ENCODE measurements at places on chromosomes 2 and 18.

- no peak for DNase-seq
These were observed 25.3 kb downstream of the STK39 start for GRCh38 chr2:168222088-168222487.

DNA sequence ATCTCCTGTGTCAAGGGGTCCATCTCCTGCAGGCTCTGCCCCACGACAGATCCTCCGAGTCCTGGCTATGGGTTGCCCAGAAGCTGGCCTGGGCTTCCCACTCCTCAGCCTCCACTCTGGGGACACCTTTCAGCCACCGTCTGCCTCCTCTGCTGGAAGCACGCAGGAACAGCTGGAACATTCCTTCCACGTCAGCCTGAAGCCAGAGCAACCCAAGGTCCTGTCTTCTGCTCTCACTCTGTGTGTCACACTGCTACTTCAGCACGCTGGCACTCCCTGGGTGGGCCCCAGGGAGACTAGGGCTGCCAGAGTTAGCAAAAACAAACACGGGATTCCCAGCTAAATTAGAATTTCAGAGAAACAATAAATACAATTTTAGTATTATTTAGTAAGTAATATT, 148.8 kb downstream of the HRH4 start:
- no peak for DNase-seq

DNA sequence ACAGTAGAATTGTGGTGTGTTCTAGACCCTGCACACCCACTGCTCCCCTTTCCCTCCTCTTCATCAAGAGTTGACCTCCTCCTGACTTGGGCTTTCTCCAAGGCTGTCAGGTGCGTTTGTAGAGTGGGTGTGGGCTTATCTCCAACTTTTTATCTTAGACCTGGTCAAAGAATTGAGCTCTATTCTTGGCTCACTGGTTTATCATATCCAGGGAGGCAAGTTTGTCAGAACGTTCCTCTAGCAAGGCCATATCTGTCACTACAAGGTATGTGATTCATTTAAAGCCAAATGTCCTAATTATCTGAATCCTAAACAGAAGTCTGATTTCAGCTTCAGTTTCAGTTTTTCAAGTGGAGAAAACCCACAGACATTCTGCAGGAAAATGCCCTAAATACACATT, 117.1 kb upstream of the MGAT5 start:
- DNase-seq = no peak

DNA sequence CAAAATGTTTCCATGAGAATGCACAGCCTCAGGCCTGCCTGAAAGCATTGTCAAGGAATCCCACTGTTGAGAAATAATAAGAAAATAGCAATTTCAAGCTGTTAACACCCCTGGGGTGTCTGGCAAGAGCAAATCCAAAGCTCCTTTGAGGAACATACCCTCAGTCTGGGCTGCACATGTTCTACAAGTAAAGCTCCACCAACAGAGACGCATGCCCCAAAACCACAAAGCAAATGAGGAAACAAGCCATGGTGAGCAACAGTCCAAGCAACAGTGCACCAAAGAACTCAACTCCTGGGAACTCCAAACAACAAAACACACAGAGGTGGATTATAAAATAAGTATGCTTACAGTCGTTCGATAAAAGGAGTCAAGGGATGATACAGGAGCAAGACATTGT, 40.3 kb downstream of the CYP27C1 start:
- DNase-seq = no peak

GRCh38 chr2:10222-10875, 36.0 kb downstream of the FAM110C start:
- no peak for DNase-seq
